ENCODE measurements at places on chromosomes 4 and X. TPM values are rescaled to one million over a fixed set of nuclear protein-coding genes. Genes with fewer than 3 reads are reported as not detected.

GRCh38 chr4:68079928-68080327, 49.7 kb downstream of the TMPRSS11F start:
- no peak for DNase-seq

- DNase-seq = no peak
Measured at GRCh38 chr4:141569141-141569540, 67.2 kb upstream of the IL15 start.

GRCh38 chr4:141118381-141118780, 14.9 kb downstream of the RNF150 start:
- no peak for DNase-seq

DNA sequence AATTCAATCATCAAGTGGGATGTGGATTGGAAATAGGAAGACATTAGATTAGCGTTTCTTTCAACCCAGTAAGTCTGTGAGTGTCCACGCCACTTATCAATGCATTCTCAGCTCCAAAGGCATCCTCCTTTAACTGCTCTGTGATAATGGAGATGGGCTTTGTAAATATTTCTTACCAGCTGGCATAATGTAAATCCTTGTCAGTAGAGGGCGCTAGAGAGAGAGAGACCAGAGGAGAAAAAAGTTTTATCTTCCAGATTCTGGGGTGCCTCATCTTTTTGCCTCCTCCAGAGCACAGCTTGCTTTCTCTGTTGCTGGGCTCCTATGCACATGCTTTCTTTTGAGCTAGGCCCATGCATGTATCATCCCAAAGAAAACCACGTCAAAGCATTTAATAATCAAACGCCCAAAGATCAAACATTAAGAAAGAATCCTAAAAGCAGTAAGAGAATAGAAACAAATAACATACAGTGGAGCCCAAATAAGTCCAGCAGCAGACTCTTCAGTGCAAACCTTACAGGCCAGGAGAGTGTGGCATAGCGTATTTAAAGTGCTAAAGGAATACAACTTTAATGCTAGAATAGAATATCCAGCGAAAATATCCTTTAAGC, 9.6 kb upstream of the MTMR1 start:
- no peak for DNase-seq

The SMIM43 gene
- total RNA-seq = not detected

Measured in colonic mucosa (tissue), 4 donors.